Stimulated activated CD4-positive, alpha-beta T cell treated with anti-CD3 and anti-CD28 coated beads, Interleukin-4, amount 100 ng/mL, for 48 hours (primary cell): ENCODE measurements at places on chromosomes 4 and X.

DNA sequence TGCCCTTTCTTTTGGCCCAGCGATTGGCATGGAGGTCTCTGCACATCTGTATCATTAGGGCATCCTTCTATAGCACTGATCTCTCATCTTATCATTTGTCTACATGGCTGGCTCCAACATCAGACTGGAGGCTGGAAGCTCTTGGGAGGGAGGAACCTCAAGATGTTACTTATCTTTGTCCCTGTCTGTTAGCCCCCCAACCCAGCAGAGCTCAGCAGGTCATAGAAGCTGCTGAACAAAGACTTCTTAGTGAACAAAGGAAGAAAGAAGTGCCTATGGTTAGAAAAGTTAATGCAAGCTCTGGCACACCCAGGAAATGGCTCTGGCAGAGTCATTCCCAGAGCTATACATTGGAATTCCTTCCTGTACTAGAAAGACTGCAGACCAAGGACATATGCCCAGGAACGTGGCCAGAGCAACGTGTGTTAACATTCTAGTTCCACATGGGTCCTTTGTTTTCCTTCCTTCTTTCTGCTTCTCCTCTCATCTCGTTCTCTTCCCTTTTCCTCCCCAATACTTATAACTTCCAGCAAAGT lies 74.0 kb downstream of the SEL1L3 start:
- no peak for DNase-seq

DNA sequence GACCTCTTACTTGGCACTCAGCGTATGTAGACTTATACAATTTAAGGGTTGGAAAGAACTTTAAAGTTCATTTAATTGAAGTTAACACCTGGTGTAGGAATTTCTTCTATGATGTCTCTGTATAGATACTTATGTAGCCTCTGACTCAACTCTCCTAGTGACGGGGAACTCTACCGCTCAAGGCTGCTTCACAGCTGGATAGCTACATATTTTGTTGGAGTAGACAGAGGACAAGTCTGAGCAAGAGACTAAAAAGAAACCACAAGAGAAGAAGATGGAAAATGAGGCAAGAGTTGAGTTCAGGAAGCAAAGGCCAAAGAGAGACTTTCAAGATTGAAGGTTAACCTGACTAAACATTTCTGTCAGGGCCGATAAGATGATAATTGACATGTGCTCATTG lies 52.6 kb downstream of the GPR50 start:
- no peak for DNase-seq

- no peak for DNase-seq
Observed at GRCh38 chr4:25144870-25145481, 15.3 kb downstream of the SEPSECS start.

- no peak for DNase-seq
Observed at GRCh38 chr4:115113506-115114106, at the start of gene NDST4. NDST4 (minus strand) TSS chr4:115113620; CDS start chr4:115077036, 36,584 bp downstream.

GRCh38 chr4:109671350-109671749 lies 31.9 kb downstream of the CASP6 start:
- DNase-seq = no peak
